Breast epithelium (tissue), 4 donors: ENCODE measurements at places on chromosomes 3 and 15. TPM values are rescaled to one million over a fixed set of nuclear protein-coding genes. Genes with fewer than 3 reads are reported as not detected.

DNA sequence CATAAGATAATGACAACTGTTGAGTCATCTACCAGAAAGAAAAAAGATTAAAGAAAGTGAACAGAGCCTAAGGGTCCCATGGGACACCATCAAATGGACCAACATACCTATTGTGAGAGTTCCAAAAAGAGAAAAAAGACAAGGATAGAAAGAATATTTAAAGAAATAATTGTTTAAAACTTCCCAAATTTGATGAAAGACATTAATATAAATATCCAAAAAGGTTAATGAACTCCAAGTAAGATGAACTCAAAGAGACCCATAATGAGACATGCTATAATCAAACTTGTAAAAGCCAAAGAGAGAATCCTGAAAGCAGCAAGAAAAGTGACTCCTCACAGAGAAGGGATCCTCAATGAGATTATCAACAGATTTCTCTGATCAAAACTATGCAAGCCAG lies 8.9 kb downstream of the NRG4 start:
- no peak for DNase-seq

GRCh38 chr15:74327756-74328155 lies 39.7 kb downstream of the CYP11A1 start:
- no peak for DNase-seq

CCR5 gene
- total RNA-seq: 0.96 TPM

DNA sequence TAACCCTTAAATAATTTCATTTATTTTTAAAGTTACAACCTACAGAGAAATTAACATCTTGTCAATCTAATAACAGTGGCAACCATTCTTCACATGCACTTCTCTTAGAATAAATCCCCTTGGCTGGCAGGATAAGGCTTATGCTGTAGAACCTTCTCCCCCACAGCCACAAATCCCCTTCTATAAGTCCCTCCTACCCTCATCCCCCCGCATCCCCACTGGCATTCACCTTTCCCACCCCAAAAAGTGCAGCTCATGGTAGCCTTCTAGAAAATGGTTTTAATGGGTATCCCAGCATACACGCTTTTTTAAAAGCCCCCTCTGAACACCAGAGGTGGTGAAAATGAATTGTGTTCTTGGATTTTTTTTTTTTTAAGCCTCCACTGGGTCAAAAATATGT lies 49.2 kb downstream of the CAPN7 start:
- no peak for DNase-seq

GRCh38 chr3:32821686-32822296 lies 4.0 kb downstream of the TRIM71 start:
- no peak for DNase-seq

DNA sequence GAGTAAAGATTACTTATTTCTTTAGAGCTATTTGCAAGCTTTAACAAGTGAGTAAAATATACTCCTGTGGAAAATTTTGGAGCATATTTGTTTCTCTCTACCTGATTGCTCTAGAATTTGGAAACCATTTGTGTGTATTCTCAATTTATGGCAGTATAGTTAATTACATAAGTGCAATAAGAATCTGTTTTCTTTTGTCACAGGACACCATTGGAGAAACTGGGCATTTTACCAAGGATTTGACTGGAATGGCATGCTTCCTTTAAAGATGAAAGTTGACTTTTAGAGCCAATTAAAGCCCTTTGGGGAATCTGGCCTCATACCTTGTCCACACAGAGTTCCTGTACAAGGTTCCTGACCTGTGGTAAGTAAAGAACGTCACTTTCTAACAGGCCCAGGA lies 38.4 kb downstream of the PAQR5 start:
- DNase-seq: no peak

DNA sequence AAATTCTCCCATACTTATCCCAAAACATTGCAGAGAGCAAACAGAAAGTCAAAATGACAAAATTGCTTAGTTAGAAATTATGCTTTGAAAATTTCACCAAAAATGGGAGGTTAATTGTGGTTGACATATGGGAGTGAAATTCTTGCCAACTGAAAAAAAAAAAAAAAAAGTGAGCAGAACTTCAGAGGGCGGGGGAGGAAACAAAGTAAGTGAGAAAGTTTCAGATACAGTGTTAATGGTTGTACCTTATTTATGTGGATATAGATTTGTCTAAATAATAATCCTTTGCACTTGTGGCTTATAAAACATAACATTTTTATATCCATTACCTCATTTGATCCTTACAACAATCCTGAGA lies 91.5 kb upstream of the RAP2B start:
- no peak for DNase-seq

DNA sequence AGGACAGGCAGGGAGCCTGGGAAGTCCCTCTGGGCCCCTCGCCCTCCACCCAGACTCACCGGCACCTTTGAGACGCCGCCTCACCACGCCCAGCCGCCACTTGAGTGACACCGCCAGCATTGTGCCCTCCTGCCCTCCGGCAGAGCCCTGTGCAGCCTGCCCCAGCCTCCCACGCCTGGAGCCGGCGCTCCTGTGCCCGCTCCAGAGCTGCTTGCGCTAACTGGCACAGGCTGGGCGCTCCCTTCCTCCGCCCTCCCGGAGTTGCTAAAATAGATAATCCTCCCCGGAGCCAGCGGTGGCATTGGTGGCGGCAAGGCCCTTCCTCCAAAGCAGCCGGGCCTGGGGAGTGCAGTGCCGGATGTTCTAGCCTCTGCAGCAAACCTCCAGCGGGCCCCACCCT lies 15.7 kb upstream of the GRIP2 start:
- no peak for DNase-seq

GRCh38 chr3:9401986-9402385 lies 4.6 kb downstream of the SETD5 start:
- no peak for DNase-seq

SEMA7A gene
- total RNA-seq: 0.80 TPM

UBAP1L gene
- 10.0 TPM for total RNA-seq

PPM1L gene
- 136 TPM for total RNA-seq

- no peak for DNase-seq
Measured at GRCh38 chr15:58473724-58474123, 41.9 kb downstream of the LIPC start.

GRCh38 chr3:58254144-58254543 lies 16.6 kb downstream of the ABHD6 start:
- no peak for DNase-seq

DNA sequence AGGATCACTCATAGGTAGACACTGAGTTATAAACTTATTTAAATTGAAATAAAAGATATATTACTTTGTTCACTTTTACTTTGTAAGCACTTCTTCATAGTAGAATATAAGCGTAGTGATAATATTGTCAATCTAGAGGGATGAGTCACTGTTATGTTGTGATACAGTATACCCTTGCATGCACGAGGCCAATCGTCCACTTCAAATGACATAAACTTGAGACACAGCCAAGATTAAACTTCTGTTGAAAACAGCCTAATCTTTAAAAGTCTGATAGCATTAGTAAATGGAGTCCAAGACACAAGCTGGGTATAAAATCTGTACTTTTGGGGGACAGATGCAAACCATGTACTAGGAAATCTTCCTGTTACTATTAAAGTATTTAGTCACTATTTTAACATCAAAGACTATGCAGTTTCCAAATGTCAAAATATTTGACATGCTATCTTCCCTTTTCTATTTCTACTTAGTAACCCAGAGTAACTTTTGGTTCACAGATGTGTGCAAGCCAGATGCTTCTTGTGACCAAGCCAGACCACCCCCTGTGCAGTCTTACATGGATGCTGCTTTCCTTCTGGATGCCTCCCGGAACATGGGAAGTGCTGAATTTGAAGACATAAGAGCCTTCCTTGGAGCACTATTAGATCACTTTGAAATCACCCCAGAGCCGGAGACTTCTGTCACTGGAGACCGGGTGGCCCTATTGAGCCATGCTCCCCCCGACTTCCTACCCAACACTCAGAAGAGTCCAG lies 85.3 kb downstream of the PIK3R4 start:
- no peak for DNase-seq

DNA sequence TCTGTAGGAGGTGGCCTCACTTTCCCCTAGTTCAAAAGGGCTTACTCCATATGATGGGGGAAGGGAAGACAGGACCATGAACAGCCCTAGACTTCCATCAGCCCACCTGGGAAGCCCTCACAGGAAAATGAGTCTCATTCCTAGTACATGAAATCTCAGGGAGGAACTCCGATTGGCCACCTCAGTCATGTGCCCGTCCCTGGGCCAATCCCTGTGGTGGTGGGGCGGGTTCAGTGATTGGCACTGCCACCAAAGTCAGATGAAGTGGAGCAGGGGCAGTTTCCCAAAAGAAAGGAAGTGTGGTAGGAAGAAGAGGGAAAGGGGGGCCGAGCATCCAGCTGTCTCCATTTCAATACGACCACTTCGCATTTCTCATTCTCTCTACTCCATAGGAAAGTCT lies 25.9 kb upstream of the GP9 start:
- no peak for DNase-seq

GRCh38 chr15:89149501-89150101 lies 61.3 kb downstream of the ABHD2 start:
- no peak for DNase-seq

- no peak for DNase-seq
Measured at GRCh38 chr3:78268716-78269668, 1229.1 kb downstream of the ROBO2 start.

- no peak for DNase-seq
Measured at GRCh38 chr15:94432279-94432678, 200.9 kb downstream of the MCTP2 start.

- no peak for DNase-seq
Measured at GRCh38 chr3:129597087-129597999, 9.1 kb downstream of the PLXND1 start.

DNA sequence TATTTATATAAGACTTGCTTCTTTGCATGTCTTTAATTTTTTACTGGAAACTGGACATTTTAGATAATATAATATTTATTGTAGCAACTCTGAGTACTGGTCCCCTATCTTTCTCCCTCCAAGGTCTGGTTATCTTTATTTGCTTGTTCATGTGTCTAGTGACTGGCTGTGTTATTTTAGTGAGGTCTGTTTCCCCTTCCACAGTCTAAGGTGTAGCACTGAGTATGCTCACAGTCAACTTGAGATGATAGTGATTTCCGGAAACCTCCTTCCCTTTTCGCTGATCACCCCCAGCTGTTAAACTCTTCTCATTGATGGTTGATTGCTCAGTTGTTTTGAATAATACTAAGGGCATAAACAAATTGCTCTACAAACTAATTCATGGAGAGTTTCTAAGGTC lies 37.0 kb downstream of the PCNP start:
- no peak for DNase-seq

DNA sequence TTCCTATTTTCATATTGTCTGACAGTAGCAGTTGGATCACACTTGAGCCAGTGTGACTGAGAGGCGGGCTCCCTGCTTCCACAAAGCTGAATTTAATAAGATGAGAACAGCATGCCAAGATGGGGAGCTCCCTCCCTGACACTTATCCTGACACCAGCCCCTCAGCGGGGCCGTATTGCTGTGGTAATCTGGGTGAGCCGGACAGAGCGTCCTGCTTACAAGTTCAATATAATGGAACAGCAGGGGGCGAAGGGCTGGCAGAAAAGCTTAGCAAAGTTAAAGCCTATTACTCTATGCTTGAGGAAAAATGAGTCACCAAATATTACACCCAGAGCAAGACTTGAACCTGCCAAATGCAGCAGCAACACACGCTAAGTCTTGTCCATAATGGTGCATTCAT lies 163.8 kb upstream of the CMC1 start:
- no peak for DNase-seq

CNTN6 gene
- total RNA-seq: not detected

GOLGA6L4 gene
- total RNA-seq: 5.3 TPM

DNA sequence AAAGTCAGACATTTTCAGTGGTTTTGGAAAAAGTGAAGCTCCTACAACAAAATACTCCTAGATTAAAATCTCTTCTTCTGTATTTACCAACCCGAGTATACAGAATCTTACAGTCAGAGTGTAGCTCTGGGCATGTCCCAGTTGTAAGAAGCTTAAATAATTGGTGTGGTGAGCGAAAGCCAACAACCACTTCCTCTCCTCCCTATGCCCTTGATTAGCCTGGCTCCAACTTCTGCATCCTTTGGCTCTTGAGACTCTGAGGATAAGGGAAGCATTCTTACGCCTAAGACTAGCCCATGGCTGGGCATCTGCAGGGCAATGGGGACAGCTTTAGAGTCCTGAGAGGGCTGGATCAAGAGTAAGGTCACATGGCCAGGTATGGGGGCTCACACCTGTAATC lies 25.5 kb downstream of the RFT1 start:
- no peak for DNase-seq

C15orf62 gene
- 2.0 TPM for total RNA-seq

GRCh38 chr15:74144153-74144775 lies 13.9 kb downstream of the ISLR2 start:
- DNase-seq: no peak

SLC24A5 gene
- total RNA-seq: not detected

DNA sequence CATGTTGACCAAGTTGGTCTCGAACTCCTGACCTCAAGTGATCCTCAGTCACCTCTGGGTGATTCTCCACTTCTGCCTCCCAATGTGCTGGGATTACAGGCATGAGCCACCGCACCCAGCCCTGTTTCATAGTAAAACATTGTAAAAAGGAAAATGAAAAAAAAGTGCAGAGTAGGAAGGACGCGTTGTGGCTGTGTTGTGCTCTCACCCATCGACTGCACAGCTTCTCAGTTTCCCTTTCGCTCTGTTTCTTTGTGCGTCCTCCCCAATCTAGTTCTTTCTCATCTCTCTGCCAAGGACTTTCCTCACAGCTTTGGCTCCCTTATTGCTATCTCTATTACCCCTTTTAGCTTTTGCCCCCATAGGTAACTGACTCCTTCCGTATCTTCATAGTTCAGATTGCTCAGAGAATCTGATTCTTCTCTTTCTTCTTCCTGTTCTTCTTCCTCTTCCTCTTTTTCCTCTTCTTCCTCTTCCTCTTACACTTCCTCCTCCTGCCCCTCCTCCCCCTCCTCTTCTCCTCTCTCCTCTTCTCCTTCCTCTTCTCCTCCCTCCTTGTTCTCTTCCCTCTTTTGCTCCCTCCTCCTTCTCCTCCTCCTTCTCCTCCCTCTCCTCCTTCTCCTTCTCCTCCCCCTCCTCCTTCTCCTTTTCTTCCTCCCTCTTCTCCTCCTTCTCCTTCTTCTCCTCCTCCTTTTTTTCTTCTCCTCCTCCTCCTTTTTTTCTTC lies 81.1 kb upstream of the VGLL4 start:
- DNase-seq: no peak

LRRC31 gene
- 7.5 TPM for total RNA-seq

C3orf49 gene
- total RNA-seq: not detected

GRCh38 chr15:66953523-66954229 lies 111.7 kb upstream of the SMAD3 start:
- DNase-seq: no peak
